ENCODE measurements at places on chromosomes 7 and 10.

DNA sequence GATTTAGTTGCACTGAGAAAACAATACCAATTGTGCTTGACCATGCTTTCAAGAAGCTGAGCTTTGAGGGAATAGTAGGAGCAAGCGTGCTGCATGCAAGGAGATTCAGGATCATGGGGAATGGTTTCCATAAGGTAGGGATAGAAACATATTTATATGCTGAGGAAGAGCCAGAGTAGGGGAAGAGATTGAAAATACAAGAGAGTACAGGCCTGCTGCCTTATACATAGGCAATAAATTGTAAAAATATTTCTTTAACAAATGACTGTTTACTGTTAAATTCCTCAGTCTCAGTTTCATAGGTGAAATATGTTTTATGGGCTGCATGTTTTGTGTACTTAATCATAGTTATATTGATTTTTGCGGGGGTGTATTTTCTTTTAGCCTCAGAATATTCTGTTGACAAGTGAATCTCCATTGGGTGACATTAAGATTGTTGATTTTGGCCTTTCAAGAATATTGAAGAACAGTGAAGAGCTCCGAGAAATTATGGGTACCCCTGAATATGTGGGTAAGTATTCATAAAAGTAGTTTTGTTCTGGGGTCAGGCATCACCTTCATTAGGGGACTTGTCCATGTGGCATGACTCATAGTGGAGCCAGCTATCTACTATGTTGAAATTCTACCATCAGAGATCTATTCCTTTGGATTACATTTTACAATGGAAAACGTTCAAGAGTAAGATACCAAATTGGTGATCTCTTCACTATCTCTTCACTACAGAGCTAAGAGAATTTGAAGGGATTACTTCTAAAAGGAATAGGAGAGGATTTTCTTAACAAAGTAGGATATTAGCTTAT lies 36.5 kb downstream of the STK17A start:
- no peak for DNase-seq

DNA sequence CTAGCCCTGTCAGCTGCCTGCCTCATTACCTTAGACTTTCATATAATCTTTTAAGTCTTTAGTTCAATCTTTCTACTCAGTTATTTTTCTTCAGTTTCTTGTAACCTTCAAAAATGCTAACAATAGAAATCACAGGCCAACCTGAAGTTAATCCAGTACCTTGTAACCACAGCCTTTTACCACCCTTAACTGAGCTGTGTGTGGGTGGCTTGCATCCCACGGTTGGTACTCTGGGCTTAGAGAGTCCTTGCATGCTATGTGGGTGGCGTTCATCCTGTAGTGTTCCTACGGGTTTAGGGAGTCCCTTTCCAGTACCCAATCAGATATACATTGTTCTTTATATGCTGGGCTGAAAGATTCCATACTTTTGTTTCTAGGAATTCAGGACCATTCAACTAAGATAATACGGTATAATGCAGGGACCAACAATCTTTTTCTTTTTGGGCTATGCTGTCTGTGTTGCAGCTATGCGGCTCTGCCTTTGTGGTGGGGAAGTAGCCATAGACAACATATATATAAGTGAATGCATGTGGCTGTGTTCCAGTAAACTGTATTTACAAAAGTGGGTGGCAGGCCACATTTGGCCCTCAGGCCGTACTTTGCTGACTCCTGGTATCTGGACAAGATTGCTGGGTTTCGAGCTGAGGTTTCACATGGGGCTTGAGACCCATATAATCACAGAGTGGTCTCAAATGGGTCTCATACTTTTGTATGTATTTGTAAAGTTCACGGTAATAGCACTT lies 280.8 kb upstream of the LRGUK start:
- DNase-seq: no peak

DNA sequence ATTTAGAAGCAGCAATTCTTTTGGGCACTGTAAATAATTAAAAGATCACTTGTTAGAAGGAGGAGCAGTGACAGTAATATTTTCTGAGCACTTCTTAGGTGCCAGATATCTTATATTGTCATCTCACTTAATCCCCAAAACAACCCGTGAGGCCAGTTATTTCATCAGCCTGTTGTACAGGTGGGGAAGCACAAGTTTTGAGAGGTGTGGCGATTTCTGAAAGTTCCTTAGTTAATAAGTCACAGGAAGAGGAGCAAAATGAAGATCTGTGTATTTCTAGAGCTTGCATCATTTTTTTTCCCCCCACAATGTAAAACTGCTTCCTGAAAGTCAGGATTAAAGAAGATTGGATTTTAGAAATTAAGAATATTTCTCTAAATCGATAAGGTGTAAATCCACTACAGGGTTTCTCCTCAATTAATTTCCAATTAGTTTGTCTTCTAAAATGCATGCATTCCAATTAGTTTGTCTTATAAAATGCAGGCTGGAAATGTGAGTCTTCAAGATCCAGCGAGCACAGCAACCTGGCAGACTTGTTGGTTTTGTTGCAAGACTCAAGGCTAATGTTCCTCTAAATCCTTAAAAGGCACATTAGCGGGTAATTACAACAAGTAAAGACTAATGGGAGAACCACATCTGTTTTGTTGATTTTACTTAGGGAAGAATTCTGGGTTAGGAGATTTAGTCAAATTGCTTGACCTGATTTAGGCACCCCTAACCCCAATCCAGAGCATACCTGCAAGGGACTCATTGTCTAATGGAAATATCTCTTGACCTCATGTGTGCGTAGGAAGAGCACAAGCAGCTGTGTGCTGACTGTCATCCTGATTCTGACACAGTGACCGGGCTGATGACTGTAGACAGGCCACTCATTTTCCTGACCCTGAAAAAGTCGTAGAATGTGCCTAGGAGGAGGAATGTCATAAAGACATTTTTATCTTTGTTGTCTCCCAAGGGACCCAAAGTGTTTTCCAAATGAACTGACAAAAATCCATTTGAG lies 272.0 kb downstream of the BAMBI start:
- DNase-seq: no peak

- no peak for DNase-seq
Measured at GRCh38 chr7:15234431-15234830, 327.4 kb downstream of the AGMO start.

DNA sequence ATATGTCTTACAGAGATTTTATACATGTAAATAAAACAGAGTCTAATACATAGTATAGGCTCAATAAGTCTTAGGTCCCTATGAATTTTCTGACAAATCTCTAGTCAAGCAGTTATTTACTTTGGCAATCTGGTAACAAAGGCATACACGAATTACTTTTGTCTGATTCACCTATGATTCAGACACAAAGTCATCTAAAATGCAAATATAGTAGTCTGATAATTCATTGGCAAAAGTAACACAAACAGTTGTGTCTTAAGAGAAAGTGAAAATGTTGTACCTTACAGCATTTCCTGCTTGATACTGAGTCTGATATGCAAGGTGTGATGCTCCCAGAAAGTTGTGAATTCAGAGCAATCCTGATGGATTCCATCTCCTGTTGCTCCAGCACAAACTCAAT lies 209.4 kb upstream of the PRSS1 start:
- DNase-seq: no peak

- peak; percentile 74 for DNase-seq
Measured at GRCh38 chr10:43000651-43001426, 76.0 kb upstream of the RET start.

GRCh38 chr10:30057421-30057841 lies 2.0 kb downstream of the JCAD start:
- no peak for DNase-seq

DNA sequence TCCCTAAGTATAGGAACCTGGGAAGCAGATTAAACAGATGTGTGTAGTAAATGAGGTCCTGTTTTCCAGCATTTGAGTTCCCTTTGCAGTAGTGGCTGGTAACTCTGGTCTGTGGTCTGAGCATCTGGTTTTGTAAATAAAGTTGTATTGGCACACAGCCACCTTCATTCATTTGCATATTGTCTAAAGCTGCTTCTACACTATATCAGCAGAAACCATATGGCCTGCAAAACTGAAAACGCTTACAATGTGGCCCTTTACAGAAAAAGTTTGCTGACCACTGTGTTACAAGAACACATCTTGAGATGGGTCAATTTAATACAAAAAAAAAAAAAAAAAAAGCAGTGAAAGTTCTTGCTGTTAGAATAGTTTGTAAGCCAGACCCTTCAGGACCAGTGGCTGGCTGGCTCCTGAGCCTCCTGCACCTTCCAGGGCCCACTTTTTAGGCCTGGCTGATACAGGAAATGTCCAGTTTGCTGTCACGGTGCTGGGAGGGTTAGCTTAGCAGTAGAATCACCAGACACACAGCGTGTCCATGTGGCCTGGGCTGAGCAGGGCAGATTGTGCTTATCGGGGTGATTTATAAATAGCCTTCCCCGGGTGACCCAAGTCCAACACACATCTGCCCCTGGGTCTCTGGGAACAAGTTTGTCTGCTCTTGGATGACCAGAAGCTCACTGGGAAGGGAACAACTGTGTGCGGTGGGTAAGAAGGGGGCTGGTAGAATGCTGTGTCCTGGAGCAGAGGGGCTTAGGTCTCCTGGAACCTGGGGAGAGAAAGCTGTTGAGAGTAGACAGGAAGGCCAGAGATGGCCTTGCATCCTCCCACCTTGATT lies 1.4 kb downstream of the C10orf71 start:
- no peak for DNase-seq

- no peak for DNase-seq
Measured at GRCh38 chr10:34319197-34319846, 495.8 kb downstream of the PARD3 start.

GRCh38 chr10:6396652-6397051 lies 183.4 kb downstream of the PRKCQ start:
- DNase-seq: no peak

GRCh38 chr10:24370877-24371276 lies 161.9 kb downstream of the KIAA1217 start:
- DNase-seq: no peak

DNA sequence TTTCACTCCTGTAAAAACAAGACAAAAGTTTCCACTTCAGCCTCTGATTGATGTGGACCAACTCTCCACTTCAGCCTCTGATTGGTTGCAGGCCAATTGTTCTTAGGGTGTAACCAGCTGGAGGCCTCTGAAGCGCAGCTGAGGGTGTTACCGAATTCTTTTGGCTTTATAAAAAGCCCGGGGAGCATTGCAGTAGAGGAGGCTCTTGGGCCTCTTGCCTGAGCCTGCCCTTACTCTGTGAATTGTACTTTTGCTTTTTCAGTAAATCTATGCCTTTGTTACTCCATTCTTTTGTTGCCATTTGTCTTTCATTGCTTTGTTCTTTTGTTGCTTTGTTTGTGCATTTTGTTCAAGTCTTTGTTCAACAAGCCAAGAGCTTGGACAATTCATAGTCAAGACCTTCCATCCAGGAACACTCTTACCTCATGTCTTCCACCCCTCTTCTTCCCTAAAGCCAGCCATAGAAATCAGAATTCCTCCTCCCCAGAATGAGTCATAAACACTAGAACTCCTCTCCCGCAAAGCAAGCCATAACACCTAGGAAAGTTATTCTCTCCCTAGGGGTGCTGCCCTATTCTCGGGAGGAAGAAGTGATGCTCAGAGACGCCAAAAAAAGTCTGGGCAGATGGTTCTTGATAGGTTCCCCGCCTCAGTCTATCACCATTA lies 53.5 kb upstream of the ARMC3 start:
- no peak for DNase-seq

GRCh38 chr7:106062006-106062405 lies 50.1 kb downstream of the SYPL1 start:
- no peak for DNase-seq

- DNase-seq: no peak
Measured at GRCh38 chr7:21943436-21943835, 2.3 kb downstream of the CDCA7L start.

DNA sequence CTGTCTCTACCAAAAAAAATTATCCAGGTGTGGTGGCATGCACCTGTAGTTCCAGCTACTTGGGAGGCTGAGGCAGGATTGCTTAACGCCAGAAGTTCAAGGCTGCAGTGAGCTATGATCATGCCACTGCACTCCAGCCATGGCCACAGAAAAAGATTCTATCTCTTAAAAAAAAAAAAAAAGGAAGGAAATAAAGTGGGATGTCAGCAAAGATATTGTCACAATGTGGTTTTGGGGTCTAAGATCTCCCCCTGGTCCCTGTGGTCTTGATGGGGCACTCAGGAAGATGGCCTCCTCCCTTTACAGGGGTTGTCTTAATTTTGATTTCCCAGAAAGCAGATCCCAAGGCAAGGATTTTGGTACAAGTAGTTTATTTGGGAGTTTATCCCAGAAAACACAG lies 7.4 kb upstream of the KAZALD1 start:
- no peak for DNase-seq

GRCh38 chr7:46170792-46171191 lies 249.7 kb upstream of the IGFBP3 start:
- no peak for DNase-seq

DNA sequence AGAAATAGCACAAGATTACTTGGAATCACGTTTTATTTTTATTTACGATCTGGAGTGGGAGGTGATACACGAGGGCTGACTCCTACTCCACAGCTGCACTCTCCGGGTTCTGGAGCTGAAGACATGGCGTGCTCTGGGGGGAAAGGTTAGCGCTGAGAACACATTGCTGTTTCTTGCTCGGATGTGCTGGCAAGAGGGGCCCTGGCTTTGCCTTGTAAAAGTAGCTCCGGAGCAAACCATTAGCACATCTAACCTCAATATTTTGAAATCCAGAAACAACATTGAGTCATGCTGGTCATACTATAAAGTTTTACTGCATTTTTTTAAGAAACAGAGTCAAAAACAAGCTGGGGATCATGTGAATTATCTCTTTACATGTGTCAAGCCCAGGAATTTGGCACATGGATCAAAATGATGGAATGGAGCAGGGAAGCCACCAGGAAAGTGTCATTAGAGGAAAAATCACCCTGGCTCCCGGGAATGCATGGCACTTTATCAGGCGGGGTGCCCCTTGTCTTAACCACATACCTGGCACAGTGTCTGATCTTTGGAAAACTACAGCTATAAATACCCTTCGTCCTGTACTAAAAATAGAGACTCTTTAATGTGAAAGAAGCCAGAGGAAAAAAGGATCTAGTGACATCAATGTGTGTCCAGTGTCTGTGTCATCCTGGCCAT lies 31.6 kb upstream of the LYZL1 start:
- peak; percentile 93 for DNase-seq

- DNase-seq: no peak
Measured at GRCh38 chr7:82396343-82396742, 47.2 kb downstream of the CACNA2D1 start.

DNA sequence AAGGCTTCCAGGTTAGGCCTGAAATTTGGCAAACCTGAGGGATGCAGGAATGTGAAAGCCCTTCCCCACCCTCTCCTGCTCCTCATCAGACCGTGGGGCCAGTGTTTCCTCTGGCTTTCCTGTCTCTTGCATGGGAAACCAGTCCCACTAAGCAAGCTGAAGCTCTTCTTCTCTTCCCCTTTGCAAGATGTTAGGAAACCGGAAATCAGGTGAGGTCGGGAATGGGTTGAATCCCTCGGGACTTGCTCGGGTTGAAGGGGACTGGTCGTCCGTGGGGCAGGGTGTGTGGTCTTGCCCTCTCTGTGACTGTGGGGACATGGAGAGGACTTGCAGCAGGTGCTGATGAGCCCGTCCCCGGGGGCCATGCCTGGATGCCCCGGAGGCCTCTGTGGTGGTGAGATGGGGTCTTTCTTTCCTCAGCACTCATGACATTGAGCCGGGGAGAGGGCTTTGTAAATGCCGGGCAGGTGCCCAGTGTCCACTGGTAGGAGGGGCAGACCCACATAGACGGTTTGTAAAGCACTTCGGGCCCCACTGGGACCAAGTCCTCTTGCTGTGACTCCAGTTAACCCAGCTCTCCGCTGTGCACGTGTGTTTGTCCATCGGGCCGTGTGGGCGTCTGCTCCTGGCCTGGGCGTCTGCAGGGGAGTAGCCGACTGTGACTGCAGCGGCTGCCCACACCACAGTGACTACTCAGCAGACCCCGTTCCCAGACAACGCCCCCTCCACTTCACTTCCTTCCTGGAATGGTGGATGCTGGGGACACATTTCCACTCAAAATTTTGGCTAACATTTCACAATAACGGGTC lies 373.9 kb downstream of the GLRX3 start:
- no peak for DNase-seq

GRCh38 chr7:24956021-24956420 lies 24.0 kb downstream of the OSBPL3 start:
- no peak for DNase-seq
